ENCODE measurements at places on chromosomes 1 and 21.

GRCh38 chr1:221437171-221437570, 304.7 kb downstream of the DUSP10 start:
- no peak for DNase-seq

GRCh38 chr1:110243146-110243545, 33.0 kb downstream of the KCNC4 start:
- DNase-seq = no peak

- no peak for DNase-seq
Observed at GRCh38 chr1:85314726-85315125, 38.3 kb upstream of the BCL10 start.

DNA sequence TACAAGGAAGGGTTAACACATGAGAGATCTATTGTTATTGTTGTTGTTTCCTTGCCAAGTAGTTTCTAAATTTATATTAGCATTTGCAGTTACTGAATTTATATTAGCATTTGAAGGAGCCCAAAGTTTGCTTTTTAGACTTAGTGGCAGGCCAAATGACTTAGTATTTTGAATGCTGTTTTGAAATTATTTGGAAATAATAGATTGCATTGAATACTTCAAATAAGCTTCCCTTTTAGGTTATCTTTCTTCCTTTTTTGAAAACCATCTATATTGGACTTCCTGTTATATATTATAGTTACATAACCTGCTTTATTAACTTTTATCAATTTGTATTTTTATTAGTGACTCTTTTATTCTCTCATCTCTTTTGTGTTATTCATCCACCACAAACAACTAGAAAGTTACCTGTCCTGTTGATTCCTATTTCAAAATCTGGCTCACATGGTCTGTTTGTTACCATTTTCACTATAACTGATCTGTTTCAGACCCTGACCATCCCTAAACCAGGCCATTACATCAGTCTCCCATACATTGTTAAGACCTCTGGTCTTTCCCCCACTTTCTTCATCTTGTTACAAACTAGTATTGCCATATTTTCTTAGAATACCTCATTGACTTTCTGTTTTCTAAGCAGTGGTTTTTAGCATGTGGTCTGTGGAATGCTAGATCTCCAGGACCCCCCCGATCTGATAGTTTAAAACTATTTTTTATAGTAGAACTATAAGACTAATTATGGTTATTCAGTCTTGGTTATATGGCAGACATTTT, 185.2 kb downstream of the RASAL2 start:
- DNase-seq = peak; percentile 22

- DNase-seq = peak; percentile 47
Observed at GRCh38 chr1:165899461-165899941, 72.1 kb downstream of the UCK2 start.

GRCh38 chr1:235454021-235454420, 50.2 kb downstream of the B3GALNT2 start:
- no peak for DNase-seq

GRCh38 chr1:41175546-41175945, 66.6 kb downstream of the SCMH1 start:
- peak; percentile 11 for DNase-seq

GRCh38 chr1:31669786-31670592, 25.3 kb upstream of the PEF1 start:
- DNase-seq = peak; percentile 88

DNA sequence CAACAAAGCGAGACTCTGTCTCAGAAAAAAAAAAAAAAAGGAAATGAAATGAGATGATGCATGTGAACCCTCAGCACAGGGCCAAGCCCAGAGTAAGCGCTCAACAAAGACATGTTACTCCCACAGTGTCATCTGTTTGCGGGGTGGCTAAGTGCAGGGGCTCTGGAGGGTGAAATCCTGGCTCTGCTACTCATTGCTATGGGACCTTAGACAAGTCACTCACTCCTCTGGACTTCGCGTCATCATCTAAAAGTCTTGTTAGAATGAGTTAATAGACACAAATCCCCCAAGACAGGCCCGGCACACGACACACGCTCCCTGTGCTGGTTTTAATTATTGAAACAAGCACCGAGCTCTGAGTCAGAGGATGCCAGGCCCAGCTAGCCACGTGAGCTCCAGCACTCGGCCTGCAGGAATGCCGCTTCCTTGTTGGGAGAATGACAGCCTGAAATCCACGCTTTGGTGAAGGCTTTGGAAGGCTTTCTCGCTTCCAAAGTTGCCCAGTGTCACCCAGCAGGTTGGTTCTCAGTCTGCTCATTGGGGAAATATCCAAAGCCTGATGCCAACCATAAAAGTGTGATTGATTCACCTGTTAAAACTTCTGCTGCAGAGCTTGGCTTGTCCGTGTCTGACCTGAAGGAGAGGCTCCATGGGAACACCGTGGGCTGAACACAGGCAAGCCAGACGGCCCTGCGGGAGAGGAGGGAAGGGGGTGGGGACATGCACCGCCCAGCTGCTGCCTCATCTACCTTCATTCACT, 36.7 kb upstream of the TARDBP start:
- peak; percentile 86 for DNase-seq

- DNase-seq = no peak
Observed at GRCh38 chr1:245791410-245792312, 636.9 kb downstream of the KIF26B start.

DNA sequence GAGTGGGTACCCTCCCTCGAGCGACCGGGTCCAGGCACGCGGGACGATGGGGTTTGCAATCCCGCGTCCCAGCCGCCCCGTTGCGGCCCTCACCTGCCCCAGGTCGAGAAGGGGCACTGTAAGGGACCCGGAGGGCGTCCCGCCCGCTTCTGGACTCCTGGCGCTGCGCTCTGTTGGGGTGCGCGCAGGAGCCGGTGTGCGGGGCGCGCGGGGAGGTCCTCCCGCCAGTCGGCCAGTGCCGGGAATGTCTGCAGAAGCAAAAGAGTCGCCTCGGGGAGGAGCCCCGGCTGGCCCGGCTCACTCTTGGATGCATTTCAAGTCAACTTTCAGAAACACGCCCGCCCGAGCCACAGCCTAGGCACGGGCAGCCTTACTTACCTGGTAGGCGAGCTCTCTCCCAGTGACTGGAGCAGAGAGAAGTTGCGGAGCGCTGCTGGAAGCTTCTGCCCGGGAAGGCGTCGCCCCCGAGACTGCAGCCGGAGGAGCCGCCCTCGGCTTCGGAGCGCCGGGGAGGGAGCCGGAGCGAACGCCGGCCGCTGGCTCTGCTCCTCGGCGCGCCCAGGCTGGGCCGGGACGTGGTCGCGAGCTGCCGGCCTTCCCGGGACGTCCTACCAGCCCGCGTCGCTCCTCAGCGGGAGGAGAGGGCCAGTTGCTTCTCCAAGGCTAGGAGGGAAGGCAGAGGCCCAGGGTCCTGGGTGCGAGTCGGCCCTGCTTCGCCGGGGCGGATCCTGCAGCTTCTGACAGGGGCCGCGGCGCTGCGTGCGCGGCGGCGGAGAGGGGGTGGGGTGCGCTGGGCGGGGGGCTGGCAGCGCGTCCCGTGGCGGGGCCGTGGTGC, at the start of gene LMX1A:
TSS of gene LMX1A (minus strand) at position 739 of the 835 bp plus-strand sequence. CDS start 1,156 bp downstream, outside the sequence.
- no peak for DNase-seq

GRCh38 chr1:64378826-64379225, 91.1 kb upstream of the CACHD1 start:
- no peak for DNase-seq

GRCh38 chr1:198220428-198220827, 63.6 kb downstream of the NEK7 start:
- peak; percentile 81 for DNase-seq

GRCh38 chr1:22089787-22090186, 37.3 kb downstream of the CDC42 start:
- no peak for DNase-seq

GRCh38 chr1:114181356-114181755, 27.7 kb upstream of the SYT6 start:
- no peak for DNase-seq

DNA sequence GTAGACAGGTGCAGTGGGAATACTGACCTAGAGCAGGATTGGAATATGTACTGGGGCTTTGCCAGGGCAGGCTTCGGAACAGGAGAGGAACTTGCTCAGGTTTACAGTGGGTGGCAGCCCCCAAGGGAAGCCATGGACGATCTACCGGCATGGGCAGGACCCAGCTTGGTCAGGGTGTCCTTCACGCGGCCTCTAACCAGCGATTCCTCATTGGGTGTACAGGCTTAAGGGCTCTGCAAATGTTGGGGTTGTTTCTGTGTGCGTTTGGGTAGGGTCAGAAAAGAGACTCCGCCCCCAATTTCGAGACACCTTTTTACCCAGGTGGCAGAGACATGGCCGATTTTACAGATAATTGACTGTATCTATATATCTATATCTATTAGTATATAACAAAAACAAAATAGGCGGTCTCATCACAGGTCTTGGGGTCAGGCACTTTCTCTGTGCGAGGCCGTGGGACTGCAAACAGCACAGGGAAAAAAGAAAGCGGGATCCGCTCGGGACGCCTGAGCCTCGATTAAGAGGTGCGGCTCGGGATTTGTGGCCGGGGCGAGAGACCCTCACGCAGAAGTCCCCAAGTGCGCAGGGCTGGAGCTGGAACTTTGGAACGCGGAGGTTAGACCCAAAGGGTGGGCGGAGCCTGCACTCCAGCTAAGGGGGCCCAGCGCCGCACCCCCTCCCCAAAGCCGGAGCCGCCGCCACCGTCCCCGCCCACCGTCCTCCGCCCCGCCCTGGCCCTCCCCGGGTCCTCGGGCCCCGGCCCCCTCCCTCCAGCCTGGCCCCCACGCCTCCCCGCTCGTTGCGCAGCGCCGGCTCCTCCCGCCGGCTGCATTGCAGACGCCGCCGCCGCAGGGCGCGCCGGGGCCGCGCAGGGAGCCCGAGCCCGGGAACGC, 67.5 kb upstream of the VAMP3 start:
- no peak for DNase-seq

- DNase-seq = no peak
Observed at GRCh38 chr1:116062201-116062600, 49.0 kb upstream of the MAB21L3 start.

- no peak for DNase-seq
Observed at GRCh38 chr21:38255571-38256117, 1.1 kb upstream of the KCNJ15 start.

- DNase-seq = no peak
Observed at GRCh38 chr1:167638064-167638463, 8.0 kb downstream of the RCSD1 start.

DNA sequence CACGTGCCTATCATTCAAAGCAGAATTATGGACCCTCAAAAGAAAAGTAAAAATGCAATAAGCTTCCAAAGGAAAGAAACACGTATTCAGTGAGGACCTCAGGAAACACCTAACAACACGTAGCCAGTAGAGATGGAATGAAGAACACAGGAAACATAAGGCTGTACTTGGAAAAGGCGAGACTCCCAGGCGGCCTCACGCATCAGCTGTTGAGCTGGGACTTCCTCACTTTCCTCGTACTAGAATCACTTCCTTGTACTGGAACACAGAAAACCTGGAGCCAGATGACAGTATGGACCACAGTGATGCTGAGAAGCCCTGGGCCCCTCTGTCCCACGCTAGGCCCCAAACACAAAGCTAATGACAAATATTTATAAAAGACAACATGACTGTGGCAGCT, 94.4 kb upstream of the BACE2 start:
- no peak for DNase-seq

- DNase-seq = peak; percentile 85
Observed at GRCh38 chr1:245154429-245155271, at the start of gene KIF26B. Gene KIF26B (plus strand): TSS chr1:245154985. CDS start chr1:245155425, 440 bp downstream.

GRCh38 chr1:106910798-106911197, 145.7 kb upstream of the PRMT6 start:
- DNase-seq = peak; percentile 72

- DNase-seq = no peak
Observed at GRCh38 chr21:35015435-35016024, 33.6 kb downstream of the RUNX1 start.

All from epithelial cell of esophagus (primary cell).